ENCODE measurements at places on chromosomes 16 and 17.

DNA sequence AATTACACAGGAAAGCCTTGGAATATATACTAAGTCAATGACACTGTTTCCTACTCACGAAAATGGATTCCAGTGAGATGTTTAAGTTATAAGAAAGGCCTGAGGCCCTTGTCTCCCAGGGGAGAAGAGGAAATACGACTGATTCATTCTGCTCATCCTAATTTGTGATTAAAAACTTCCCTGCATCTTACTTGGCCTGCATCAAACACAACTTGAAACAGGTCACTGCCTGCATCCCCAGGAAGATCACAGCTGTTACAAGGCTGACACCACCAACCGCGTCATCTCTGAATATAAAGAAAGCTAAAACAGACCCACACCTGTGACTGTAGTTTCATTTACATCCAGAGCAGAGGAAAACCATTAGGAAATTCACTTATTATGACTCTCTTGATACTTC is 121.9 kb downstream of the DNAH3 start:
- DNase-seq: no peak

DNA sequence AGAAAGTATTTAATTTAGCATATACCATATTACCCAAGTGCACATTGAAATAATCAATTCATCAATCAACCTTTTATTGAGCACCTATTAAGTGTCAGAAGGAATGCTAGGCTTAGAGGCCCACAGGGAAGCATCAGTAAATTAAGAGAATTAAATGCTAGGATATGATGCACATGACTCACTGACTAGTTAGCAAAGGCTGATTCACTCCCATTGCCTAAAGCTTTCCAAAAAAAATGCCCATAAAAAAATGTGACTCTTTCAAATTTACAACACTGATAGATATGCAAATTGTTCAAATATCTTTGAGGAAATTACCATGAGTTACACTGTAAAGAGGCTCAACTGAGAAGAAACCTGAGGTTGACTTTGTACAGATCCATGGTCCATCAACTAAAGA is 883.3 kb downstream of the CDH11 start:
- no peak for DNase-seq

GRCh38 chr16:78057803-78058564 is 35.6 kb downstream of the CLEC3A start:
- no peak for DNase-seq

- no peak for DNase-seq
Measured at GRCh38 chr16:64196444-64196843, 925.4 kb downstream of the CDH11 start.

- DNase-seq: no peak
Measured at GRCh38 chr17:48647963-48648245, 21.7 kb upstream of the HOXB9 start.

DNA sequence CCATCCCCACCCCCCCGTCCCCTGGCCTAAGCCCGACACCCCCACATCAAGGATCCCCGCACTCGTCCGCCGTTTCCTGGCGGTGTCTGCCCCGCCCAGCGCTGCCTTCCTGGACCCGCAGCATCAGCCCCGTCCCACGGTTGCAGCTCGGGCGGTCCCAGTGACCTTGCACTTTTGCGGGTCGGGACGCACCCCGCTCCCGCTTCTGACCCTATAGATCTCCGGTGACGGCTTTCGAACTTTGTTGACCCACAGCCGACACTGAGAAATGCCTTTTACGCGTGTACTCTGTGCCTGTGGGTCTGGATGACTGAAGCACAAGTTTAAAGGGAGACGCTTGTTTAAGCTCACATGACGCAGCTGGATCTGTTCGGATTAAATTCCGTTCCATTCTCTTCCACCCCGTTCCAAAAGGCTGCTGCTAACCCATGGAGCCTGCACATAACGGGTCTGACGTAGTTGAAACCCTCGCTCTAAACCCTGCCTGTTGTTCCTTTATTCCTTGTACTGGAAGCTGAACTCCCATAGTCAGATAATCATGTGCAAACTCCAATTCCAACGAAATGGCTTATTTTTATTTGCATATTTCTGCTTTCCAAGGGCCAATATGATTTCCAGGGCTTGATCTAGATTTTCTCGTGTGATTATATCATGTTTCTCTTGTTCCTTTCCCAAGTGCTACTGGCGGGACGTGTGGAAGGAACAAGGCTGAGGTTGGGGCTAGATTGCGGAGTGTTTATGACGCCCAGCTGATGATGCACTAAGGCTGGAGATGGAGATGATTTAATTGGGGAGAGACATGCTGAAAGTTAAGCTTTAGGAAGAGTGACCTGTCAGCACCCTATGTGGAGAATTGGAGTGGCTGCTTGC is 834 bp downstream of the FLYWCH1 start:
- DNase-seq: peak; percentile 5

- peak; percentile 41 for DNase-seq
Measured at GRCh38 chr17:75238684-75239191, 22.7 kb downstream of the GGA3 start.

- no peak for DNase-seq
Measured at GRCh38 chr17:82228842-82229697, at the start of gene SLC16A3. Gene SLC16A3, plus strand, starts transcription at chr17:82229042. Its CDS starts 6,967 bp downstream, at chr17:82236009.

GRCh38 chr16:82650804-82651203 is 24.0 kb downstream of the CDH13 start:
- DNase-seq: no peak

- DNase-seq: no peak
Measured at GRCh38 chr16:84180519-84181140, 6.2 kb downstream of the TAF1C start.

DNA sequence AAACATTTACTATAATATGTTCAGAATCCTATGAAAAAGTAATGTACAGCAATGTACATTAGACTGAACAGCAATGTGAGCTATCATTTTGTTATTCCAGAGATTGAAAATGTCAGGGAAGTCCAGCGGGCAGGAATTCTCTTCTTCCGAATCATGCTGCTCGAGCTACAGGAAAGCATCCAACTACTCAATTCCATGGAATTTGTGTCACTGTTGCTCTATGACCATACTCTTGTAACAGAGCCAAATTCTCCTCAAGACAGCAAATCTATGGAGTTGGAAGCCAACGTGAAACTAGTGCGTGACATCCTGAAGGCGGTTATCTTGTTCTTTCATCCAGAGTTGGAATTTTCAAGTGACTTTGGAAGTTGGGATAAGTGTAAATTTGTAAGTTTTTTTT is 24.8 kb upstream of the NSRP1 start:
- DNase-seq: no peak

GRCh38 chr17:78959803-78960202 is 19.9 kb downstream of the LGALS3BP start:
- DNase-seq: no peak
